CD4-positive, alpha-beta T cell treated with Interleukin-17A for 1 hour (primary cell): ENCODE measurements at places on chromosomes 13 and 19.
A peak's percentile ranks its signal among the peaks of the same experiment; 100 is the strongest.

GRCh38 chr13:66128692-66129269 lies 1101.4 kb downstream of the PCDH9 start:
- no peak for DNase-seq

GRCh38 chr19:19110410-19111135 lies 27.7 kb downstream of the TMEM161A start:
- DNase-seq: peak; percentile 13

GRCh38 chr19:46745521-46746280 lies at the start of gene FKRP:
Gene FKRP (plus strand): TSS chr19:46746057. CDS start chr19:46755451, 9,394 bp downstream.
- DNase-seq: peak; percentile 34

DNA sequence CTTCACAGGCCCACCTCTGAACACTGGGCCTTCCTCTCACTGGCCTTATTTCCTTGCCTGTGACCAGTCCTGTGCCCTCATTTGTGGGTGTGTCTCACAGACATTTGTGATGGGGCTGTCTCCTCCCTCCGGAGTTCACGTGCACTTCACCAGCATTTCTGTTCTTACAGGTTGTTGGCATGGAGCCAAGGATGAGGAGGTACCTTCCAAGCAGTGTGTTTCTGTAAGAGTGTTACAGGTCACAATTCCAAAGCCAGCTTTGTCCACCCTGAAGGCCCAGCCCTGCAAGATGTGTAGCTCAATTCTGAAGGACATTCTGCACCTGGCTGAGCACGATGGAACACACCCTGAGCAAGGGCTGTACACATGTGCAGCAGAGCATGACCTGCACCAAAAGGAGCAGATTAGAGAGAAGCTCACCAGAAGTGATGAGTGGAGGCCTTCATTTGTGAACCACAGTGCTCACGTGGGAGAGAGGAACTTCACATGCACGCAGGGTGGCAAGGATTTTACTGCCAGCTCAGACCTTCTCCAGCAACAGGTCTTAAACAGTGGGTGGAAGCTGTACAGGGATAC lies 8.1 kb downstream of the ZNF749 start:
- no peak for DNase-seq

DNA sequence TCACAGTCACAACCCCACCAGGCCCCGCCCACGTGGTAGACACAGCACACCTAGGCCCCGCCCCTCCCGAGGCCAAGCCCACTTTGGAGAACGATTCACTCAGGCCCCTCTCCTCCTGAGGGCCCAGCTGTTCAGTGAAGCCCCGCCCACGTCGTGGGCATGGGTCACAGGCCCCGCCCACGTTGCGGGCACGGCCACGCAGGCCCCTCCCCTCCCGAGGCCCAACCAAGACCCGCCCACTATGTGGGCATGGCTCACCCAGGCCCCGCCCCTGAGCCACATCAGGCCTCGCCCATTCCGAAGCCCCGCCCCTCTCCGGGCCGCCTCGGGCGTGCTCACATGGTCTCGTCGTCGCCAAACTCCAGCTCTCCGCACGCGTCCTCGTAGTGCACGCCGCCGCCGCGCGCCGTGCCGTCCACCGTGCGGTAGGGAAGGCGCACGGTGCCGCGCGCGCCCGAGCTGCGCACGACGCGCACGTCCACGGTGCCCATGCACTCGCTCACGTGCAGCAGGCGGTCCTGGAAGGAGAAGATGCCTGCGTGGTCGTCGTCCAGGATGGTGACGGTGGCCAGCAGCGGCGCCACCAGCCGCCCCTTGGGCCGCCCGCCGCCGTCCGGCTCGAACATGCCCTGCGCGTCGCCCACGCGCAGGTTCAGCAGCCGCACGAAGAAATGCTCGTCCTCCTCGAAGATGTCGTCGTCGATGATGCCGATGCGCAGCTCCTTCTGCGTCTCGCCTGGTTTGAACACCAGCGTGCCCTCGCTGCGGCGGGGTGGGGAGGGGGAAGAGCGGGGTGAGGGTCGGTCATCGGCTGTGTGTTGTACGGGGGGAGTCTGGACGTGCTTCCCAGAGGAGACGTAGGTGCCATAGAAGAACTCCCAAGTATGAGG lies 24.0 kb downstream of the SLC8A2 start:
- DNase-seq: peak; percentile 53

DNA sequence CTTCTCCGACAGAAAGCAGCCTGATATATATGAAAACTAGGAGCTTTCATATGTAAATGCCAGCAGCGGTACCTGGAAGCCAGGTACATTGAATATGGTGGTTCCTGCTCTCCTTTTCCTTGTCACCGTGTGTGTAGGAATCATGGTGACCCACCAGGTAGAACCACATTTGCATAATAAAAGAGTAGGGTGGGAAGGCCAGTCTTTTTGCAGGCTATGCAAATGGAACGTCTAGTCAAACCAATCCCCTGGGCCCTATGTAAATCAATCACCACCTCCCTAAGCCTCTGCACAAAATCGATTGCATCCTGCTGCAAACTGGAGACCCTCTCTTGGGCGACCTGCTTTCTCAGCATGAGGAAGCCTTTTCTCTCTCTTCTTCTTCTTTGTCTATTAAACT lies 22.2 kb upstream of the ZNF181 start:
- no peak for DNase-seq

GRCh38 chr13:59409211-59409610 lies 754.5 kb downstream of the DIAPH3 start:
- DNase-seq: no peak

GRCh38 chr13:21212138-21212775 lies 35.8 kb downstream of the MRPL57 start:
- no peak for DNase-seq

DNA sequence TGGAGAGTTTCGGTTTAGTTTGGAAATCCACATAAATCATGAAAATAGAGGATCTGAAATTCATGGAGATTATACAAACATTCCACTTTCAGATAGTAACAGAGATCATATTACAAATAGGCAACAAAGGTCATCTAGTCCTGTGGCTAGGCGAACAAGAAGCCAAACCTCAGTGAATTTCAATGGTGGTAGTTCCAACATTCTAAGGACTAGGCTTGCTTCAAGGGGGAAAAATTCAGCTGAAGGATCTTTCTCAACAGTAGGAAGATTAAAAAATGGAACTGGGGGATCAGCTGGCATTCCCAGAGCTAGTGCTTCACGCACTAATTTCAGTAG lies 47.0 kb downstream of the FOXO1 start:
- no peak for DNase-seq
